ENCODE measurements at places on chromosomes 6 and 20. TPM values are rescaled to one million over a fixed set of nuclear protein-coding genes. Genes with fewer than 3 reads are reported as not detected.

SASH1 gene
- total RNA-seq, result 80.8 TPM

SMLR1 gene
- not detected for total RNA-seq

HLA-DPB1 gene
- 63.9 TPM for total RNA-seq

FOXS1 gene
- 2.8 TPM for total RNA-seq

Measured in posterior vena cava (tissue), 2 donors.